ENCODE measurements at places on chromosomes 13 and 19.

DNA sequence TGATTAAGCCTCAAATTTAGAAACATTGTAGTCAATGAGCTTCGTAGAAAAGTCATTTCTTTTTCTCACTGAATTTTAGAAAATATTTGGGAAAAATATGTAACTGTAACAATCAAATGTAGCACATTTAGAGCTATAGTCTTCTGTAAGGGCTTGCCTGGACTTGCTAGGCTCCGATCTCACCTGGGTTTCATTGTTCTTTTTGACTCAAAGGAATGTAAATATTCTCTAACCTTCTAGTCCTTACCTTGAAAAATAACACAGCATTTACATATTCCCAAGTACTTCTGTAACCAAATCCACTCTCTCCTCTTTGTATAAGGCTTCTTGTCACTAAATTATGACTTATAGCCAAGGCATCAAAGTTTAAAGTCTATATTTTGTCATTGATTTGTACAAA lies 2.9 kb upstream of the UFM1 start:
- no peak for DNase-seq

GRCh38 chr13:94683409-94683808 lies 28.9 kb downstream of the SOX21 start:
- no peak for DNase-seq

- no peak for DNase-seq
Measured at GRCh38 chr13:97851269-97851668, 102.2 kb upstream of the IPO5 start.

DNA sequence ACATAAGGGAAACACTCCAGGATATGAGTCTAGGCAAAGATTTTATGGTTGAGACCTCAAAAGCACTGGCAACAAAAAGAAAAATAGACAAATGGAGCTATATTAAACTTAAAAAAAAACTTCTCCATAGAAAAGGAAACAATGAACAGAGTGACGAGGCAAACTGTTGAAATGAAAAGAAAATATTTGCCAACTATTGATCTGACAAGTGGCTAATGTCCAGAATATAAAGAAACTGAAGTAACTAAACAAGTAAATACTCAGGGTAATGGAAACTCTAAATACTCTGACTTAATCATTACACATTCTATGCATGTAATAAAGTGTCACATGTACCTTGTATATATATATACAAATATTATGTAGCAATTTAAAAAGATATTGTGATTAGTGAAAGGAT lies 562.5 kb downstream of the GPC5 start:
- no peak for DNase-seq
